Progenitor cell of endocrine pancreas (in vitro differentiated cells): ENCODE measurements at places on chromosomes 6 and 20.
A peak's percentile ranks its signal among the peaks of the same experiment; 100 is the strongest.

DNA sequence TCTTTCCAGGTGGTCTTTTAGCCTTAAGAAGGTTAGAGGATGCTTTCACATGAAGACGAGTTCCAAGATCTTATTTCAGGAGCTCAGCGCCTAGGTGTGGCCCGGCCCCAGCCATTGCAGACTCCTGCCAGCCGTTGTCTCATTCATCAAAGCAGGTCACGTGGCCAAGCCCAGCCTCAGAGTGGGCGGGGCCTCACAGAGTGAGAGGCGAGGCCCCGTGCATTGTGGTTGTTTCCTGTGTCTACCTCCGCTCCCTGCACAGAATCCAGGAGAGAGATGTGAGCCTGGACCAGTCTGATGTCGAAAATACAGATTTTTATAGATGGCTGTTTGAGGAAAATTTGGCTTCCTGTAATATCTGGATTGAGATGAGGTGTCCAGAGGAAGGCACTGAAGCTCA, 49.2 kb upstream of the CST5 start:
- peaks cover 22% of the 10 kb centered on the region for H3K27me3 ChIP-seq
- no peak overlapping the region for H3K4me3 ChIP-seq
- H3K4me1 ChIP-seq = peaks cover 4% of the 10 kb centered on the region
- DNase-seq = no peak
- H3K27ac ChIP-seq = no peak overlapping the region

DNA sequence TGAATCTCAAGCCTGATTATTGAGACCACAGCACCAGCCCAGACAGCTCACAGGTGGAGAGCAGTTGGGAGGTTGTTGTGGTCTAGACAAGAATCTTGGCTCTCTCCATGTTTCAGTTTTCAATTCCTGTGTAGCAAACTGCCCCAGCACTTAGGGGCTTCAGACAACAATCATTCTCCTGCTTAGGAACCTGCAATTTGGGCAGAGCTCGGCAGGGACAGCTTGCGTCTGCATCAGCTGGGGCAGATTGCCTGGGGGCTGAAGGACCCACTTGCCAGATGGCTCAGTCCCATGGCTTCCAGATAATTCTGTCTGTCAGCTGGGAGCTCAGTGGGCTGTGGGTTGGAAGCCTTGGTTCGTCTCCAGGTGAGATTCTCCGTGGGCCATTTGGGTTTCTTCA, 6.9 kb downstream of the TGM6 start:
- DNase-seq = no peak
- H3K27me3 ChIP-seq = peaks cover 35% of the 10 kb centered on the region
- H3K4me1 ChIP-seq = no peaks in the 10 kb centered on the region
- no peak overlapping the region for H3K27ac ChIP-seq
- no peak overlapping the region for H3K4me3 ChIP-seq
- no peaks in the 10 kb centered on the region for H3K36me3 ChIP-seq

GRCh38 chr20:41889126-41889843, 271.1 kb upstream of the CHD6 start:
- peaks cover 2% of the 10 kb centered on the region for H3K27me3 ChIP-seq
- no peak overlapping the region for H3K4me3 ChIP-seq
- no peak for DNase-seq
- no peak overlapping the region for H3K27ac ChIP-seq
- peaks cover 8% of the 10 kb centered on the region for H3K4me1 ChIP-seq

DNA sequence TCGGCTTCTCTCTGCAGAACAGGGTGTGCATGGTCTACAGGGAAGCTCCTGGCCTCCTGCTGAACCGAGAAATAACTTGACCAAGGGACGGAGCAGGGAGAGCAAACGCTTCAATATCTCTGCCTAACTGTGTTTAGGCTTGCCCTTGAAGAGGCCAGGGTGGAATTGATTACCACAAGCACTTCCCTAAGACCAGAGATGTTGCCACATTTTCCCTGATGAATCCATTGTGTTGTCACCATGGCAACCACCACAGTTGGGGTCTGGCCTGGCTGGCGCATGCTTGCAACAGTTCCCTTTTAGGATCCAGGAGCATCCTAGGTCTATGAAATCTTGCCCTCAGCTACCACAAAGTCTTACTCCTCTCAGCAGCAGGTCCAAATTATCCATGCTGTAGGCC, 213.5 kb upstream of the SULF2 start:
- no peak overlapping the region for H3K27ac ChIP-seq
- H3K4me3 ChIP-seq = no peak overlapping the region
- no peaks in the 10 kb centered on the region for H3K36me3 ChIP-seq
- H3K4me1 ChIP-seq = peaks cover 3% of the 10 kb centered on the region

GRCh38 chr6:107703606-107704005, 120.5 kb downstream of the SCML4 start:
- no peak overlapping the region for H3K27ac ChIP-seq
- H3K36me3 ChIP-seq = no peaks in the 10 kb centered on the region
- no peak for DNase-seq
- peaks cover 4% of the 10 kb centered on the region for H3K4me1 ChIP-seq

- H3K4me3 ChIP-seq = no peak overlapping the region
- no peak for DNase-seq
- H3K27me3 ChIP-seq = peaks cover 7% of the 10 kb centered on the region
These were observed 43.3 kb upstream of the MYB start for GRCh38 chr6:135137826-135138225.

GRCh38 chr6:133730881-133731280, 158.0 kb upstream of the TCF21 start:
- H3K4me3 ChIP-seq = no peak overlapping the region
- no peaks in the 10 kb centered on the region for H3K27me3 ChIP-seq
- no peak overlapping the region for H3K27ac ChIP-seq
- no peak for DNase-seq
- H3K4me1 ChIP-seq = no peaks in the 10 kb centered on the region

- peaks cover 18% of the 10 kb centered on the region for H3K27me3 ChIP-seq
- peaks cover 12% of the 10 kb centered on the region for H3K36me3 ChIP-seq
- no peak for DNase-seq
These were observed 32.8 kb downstream of the APCDD1L start for GRCh38 chr20:58482416-58482815.

- H3K27me3 ChIP-seq = peaks cover 3% of the 10 kb centered on the region
- H3K4me1 ChIP-seq = peaks cover 20% of the 10 kb centered on the region
- no peak for DNase-seq
- no peaks in the 10 kb centered on the region for H3K36me3 ChIP-seq
- H3K4me3 ChIP-seq = no peak overlapping the region
These were observed 2.9 kb downstream of the MAP3K7 start for GRCh38 chr6:90583836-90584481.

GRCh38 chr6:40343877-40344565, 243.1 kb downstream of the LRFN2 start:
- peaks cover 16% of the 10 kb centered on the region for H3K27me3 ChIP-seq
- DNase-seq = no peak
- peaks cover 4% of the 10 kb centered on the region for H3K4me1 ChIP-seq
- H3K4me3 ChIP-seq = no peak overlapping the region

DNA sequence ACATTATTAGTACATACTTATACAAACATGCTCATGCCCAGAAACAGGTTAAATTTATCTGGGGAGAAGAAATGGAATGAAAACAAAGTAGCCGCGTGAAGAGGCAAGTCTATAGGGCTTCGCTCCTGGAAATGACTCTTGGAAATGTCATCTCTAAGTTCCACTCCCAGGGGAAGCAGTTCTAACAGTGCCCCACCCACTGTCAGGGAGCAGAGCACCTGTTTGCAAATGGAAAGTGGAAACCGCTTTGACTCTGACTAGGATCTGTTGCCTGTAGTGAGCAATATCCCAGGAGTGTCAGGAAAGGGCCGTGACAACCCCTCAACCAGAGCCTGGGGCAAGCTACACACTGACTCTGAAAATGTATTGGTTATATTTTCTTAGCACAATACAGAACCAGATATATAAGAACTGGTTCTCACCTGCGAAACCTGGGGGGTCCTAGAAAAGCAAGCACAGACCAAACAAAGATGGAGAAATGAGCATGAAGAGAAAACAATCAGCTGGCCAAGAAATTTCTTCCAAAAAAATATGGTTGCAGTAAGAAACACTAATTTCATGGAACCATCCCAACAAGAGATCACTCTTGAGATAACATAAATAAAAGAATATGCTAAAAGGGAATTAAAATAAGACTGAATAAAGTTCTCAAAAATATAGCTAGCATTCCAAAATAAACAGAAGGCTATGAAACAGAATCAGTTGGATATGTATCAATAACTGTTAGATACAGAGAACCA, 47.5 kb upstream of the CRISP1 start:
- peaks cover 5% of the 10 kb centered on the region for H3K4me1 ChIP-seq
- DNase-seq = no peak
- H3K36me3 ChIP-seq = no peaks in the 10 kb centered on the region
- H3K4me3 ChIP-seq = no peak overlapping the region

DNA sequence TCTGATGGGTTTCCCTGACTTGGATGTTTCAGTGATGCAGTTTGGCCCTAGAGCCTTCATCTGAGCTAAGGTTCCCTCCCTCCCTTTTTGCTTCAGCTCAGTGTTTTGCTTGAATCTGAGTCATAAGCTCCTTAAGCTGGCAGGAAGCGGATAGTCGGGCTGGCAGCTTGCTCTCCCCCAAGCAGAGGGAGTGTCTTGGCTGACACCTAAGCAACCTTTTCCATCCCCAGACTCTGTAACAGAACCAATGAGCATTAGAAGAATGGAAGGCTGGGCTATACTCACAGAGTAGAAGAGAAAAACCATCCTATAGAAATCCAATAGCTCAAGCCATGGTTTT, 98.3 kb downstream of the HAO1 start:
- no peak for DNase-seq
- H3K27me3 ChIP-seq = peaks cover 10% of the 10 kb centered on the region
- H3K27ac ChIP-seq = no peak overlapping the region
- peaks cover 2% of the 10 kb centered on the region for H3K4me1 ChIP-seq
- H3K4me3 ChIP-seq = no peak overlapping the region
- H3K36me3 ChIP-seq = no peaks in the 10 kb centered on the region

DNA sequence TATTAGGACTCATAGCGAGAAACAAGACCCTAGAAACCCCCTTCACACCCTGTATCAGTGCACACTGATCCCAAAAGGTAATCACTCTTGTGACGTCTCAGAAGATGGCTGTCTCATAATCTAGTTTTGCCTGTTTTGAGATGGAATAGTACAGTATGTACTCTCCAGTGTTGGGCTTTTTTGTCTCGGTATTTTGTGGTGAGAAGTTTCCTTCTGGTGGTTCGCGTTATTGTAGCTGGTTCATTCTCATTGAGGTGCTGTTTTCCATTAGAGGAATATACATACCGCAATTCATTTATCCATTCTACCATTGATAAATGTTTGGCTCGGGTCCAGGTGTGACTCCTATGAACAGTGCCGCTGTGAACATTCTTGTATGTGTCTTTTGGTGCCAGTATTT, 27.9 kb upstream of the MAP3K4 start:
- H3K27ac ChIP-seq = no peak overlapping the region
- DNase-seq = no peak
- H3K36me3 ChIP-seq = no peaks in the 10 kb centered on the region
- no peak overlapping the region for H3K4me3 ChIP-seq
- no peaks in the 10 kb centered on the region for H3K27me3 ChIP-seq

DNA sequence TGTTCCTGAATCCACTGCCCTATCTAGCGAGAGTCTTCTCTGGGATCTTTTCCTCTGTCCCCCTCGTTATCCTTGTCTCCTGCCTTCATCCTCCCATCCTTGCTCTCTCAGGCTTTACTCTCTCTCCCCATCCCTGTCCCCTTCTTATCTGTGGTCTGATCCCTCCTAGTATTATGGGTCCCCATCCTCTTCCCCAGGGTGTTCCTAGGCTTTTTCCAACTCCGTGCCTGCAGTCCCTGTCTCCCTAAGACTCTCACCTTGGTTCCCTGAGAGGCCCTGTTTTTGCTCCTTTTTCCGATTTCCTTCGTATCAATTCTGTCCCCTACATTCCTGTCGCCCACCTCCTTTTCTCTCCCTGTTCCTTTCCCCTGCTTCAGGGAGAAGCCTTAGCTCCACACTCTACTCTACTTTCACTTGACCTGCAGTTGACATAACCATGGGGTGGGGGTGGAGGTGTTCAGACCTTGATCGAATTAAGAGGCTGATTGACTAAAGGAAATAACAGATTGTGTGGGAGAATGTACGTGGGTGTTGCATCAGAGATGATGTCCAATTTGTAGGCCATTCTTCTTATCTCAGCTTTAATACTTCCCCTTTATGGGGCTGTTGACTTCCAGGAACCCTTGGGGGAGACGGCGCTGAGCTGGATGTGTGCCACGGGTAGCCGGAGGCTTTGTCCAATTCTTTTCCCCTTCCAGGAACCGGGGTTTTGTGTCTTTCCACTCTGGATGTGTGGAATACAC, 905 bp downstream of the PPARD start:
- H3K36me3 ChIP-seq = no peaks in the 10 kb centered on the region
- peak overlapping the region; percentile 94 for H3K27ac ChIP-seq
- peaks cover 10% of the 10 kb centered on the region for H3K4me1 ChIP-seq

- peaks cover 2% of the 10 kb centered on the region for H3K36me3 ChIP-seq
- no peak overlapping the region for H3K27ac ChIP-seq
- H3K4me3 ChIP-seq = no peak overlapping the region
These were observed 35.0 kb upstream of the NELFCD start for GRCh38 chr20:58945965-58946631.

GRCh38 chr20:884983-885952, 30.9 kb downstream of the ANGPT4 start:
- H3K36me3 ChIP-seq = no peaks in the 10 kb centered on the region
- peak overlapping the region; percentile 80 for H3K27ac ChIP-seq
- H3K4me1 ChIP-seq = peaks cover 1% of the 10 kb centered on the region
- H3K4me3 ChIP-seq = no peak overlapping the region

GRCh38 chr6:50722829-50723554, 9.7 kb downstream of the TFAP2D start:
- DNase-seq = no peak
- peaks cover 3% of the 10 kb centered on the region for H3K4me1 ChIP-seq
- H3K27ac ChIP-seq = no peak overlapping the region
- H3K27me3 ChIP-seq = peaks cover 100% of the 10 kb centered on the region
- no peak overlapping the region for H3K4me3 ChIP-seq

GRCh38 chr6:115216835-115217234, 843.9 kb downstream of the FRK start:
- DNase-seq = no peak
- no peaks in the 10 kb centered on the region for H3K27me3 ChIP-seq
- H3K4me1 ChIP-seq = no peaks in the 10 kb centered on the region
- no peaks in the 10 kb centered on the region for H3K36me3 ChIP-seq
- H3K27ac ChIP-seq = no peak overlapping the region

- no peak for DNase-seq
- no peak overlapping the region for H3K27ac ChIP-seq
- H3K27me3 ChIP-seq = no peaks in the 10 kb centered on the region
- H3K4me1 ChIP-seq = peaks cover 1% of the 10 kb centered on the region
- H3K4me3 ChIP-seq = no peak overlapping the region
These were observed 8.8 kb downstream of the CDKAL1 start for GRCh38 chr6:20542927-20543602.
